Liver (tissue), 10 donors: ENCODE measurements at places on chromosomes 3 and 15. TPM values are rescaled to one million over a fixed set of nuclear protein-coding genes. Genes with fewer than 3 reads are reported as not detected.

The CCR5 gene
- total RNA-seq, result 0.23 TPM

The CTXN2 gene
- total RNA-seq, result not detected

The TNNC1 gene
- total RNA-seq, result 0.75 TPM

The UTS2B gene
- not detected for total RNA-seq

The ARMC8 gene
- total RNA-seq, result 34.1 TPM

The BRK1 gene
- 56.2 TPM for total RNA-seq

The FBXO22 gene
- 23.1 TPM for total RNA-seq

The TP63 gene
- under 0.01 TPM for total RNA-seq

The SIDT1 gene
- 2.2 TPM for total RNA-seq

The ATP13A5 gene
- total RNA-seq, result not detected

The OCA2 gene
- 0.56 TPM for total RNA-seq

The SI gene
- total RNA-seq, result not detected

The CDHR4 gene
- not detected for total RNA-seq

The PHC3 gene
- 18.3 TPM for total RNA-seq

The SMCO1 gene
- total RNA-seq, result not detected

The LIPC gene
- total RNA-seq, result 268 TPM

The PAQR5 gene
- total RNA-seq, result 0.19 TPM

The NOX5 gene
- total RNA-seq, result under 0.01 TPM

The CPLX3 gene
- total RNA-seq, result not detected

The ATP2C1 gene
- total RNA-seq, result 32.1 TPM

The C3orf62 gene
- 3.1 TPM for total RNA-seq

The LRTM1 gene
- total RNA-seq, result not detected

The GP5 gene
- total RNA-seq, result 3.3 TPM

The STOML1 gene
- total RNA-seq, result 5.6 TPM

The CATSPER2 gene
- 0.33 TPM for total RNA-seq

The AMOTL2 gene
- 16.7 TPM for total RNA-seq

The ENTPD3 gene
- total RNA-seq, result not detected
